ENCODE measurements at places on chromosomes 5 and 9. TPM values are rescaled to one million over a fixed set of nuclear protein-coding genes. Genes with fewer than 3 reads are reported as not detected.

PNPLA7 gene
- total RNA-seq: 0.50 TPM

GALNT12 gene
- 5.5 TPM for total RNA-seq

CDH10 gene
- not detected for total RNA-seq

IL13 gene
- total RNA-seq: not detected

FOXD1 gene
- total RNA-seq: 18.3 TPM

SLC36A2 gene
- total RNA-seq: not detected

DBH gene
- total RNA-seq: not detected

DIRAS2 gene
- not detected for total RNA-seq

SNCB gene
- not detected for total RNA-seq

TEX48 gene
- total RNA-seq: not detected

CLK4 gene
- total RNA-seq: 5.4 TPM

C5orf47 gene
- total RNA-seq: not detected
